Erythroblast (primary cell): ENCODE measurements at places on chromosomes 7 and 10.

- DNase-seq, result no peak
Observed at GRCh38 chr7:45065031-45065995, 23.5 kb downstream of the NACAD start.

DNA sequence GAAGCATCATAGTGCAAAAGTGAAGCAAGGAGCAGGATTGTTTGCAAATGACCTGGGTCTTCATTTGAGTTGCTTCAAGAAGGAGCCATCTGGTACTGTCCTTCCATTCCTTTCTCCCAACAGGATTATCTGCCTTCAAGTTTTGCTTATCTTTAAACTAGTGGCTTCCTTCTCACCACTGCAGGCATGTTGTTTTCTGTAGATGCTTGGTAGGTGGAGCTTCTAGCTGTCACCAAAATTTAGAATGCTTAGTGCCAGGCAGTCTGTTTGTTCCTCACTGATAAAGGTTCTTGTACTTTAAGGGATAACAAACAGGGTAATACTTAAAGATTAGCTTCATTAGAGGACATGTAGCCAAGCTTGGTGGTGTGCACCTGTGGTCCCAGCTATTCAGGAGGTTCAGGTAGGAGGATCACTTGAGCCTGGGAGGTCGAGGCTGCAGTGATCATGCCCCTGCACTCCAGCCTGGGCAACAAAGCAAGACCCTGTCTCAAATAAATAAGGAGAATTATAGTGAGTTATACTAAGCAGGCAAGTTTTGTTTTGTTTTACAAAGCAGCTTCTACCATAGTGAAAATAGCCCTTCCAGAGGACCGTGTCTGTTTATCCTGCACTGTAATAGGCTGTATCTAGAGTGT, 5.7 kb downstream of the ARL5B start:
- peak; percentile 29 for DNase-seq

DNA sequence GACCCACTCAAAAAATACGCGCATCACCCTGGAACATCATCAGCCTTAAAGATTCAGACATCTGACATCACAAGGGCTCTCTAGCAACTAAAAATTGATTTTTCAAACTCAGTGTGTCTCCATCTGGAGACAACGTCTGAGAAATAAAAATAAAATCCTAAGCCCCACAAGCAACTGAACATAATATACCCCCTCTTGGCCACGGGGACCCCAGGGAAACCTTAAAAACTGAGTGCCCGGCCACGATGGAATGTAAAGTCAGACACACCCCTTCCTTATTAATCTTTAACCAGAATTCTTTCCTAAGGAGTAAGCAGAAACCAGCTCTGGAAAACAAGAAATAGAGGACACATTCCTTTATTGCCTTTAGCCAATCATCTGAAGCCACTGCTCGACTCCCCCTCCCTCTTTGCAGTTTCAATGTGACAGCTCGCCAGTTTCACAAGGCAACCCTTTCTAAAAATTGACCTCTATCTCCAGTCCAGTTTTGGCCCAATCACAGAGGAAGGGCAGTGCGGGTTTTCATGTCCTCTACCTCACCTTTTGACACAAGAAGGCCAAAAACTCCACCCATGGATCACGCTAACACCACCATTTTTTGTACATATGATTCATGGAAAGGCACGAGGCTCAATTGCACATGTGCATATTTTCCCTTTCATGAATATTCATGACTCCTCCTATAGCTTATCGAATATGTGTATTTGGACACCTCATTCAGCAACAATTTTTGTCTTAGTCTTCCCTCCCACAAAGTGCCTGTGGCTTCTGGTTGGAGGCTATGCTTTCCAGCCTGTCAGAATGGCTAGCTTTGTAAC, 24.2 kb downstream of the IFIT3 start:
- DNase-seq, result no peak

GRCh38 chr7:91434836-91435235, 170.6 kb downstream of the FZD1 start:
- no peak for DNase-seq

- DNase-seq, result no peak
Observed at GRCh38 chr10:13567030-13567429, 19.7 kb upstream of the PRPF18 start.

GRCh38 chr7:4692055-4692454, 10.0 kb downstream of the FOXK1 start:
- no peak for DNase-seq

DNA sequence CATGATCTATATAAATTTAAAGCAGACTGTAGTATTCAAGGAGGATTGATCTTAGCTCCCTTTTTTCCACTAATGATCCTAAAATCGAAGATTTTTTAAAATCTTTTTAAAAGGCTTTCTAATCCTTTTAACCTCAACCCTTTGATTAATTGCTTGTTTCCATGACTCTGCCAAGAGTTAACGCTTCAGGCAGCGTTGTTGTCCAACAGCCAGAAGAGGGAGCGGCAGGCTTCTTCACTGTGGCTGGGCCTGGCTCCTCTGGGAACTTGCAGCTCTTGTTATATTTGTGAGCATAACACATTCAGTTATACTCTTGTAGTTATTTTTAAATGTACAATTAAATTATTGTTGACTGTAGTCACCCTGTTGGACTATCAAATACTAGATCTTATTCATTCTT, 26.3 kb downstream of the CRCP start:
- DNase-seq, result no peak

DNA sequence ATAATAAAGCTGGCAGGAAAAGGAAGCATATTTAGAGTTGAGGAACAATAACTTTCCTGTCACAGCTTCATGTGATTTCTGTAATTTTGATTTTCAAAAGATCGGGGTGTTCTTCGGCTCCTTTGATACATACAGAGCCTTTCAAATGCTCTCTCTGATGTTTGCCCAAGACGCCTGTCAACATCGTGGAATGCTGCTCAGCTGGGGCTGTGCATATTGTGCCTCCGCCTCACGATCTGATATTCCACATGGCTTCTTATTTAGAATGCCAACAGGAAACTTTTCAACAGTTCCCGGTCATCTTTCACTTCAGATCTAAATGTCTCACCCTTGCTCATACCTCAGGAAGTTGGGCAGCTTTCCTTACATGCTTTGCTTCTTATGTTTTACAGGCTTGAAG, 7.3 kb downstream of the NPY start:
- DNase-seq, result no peak

GRCh38 chr7:139687980-139688632, 89.7 kb downstream of the HIPK2 start:
- peak; percentile 29 for DNase-seq

GRCh38 chr10:103767756-103768155, 87.6 kb downstream of the SH3PXD2A start:
- no peak for DNase-seq

DNA sequence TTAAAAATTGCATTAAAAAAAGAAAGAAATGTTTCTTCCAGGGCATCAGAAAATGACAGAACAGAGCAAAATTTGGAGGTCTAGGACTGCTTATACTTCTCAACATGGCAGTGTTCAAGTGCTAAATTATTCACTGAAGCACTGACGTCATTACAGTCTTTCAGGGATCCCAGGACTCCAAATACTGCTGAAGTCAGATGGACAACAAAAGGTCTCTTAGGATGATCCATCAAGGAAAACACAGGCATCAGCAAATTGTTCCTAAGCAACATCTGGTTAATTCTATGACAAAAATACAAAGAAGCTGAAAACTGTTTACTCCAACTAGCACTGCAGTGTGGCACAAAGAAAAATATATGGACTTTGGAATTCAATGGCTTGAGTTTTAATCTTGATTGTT, 52.1 kb downstream of the PDK4 start:
- no peak for DNase-seq
